ENCODE measurements at places on chromosomes 11 and 22.

- no peak for DNase-seq
These were observed 262.3 kb upstream of the MTNR1B start for GRCh38 chr11:92707173-92707619.

- no peak for DNase-seq
These were observed 200.0 kb upstream of the NAV2 start for GRCh38 chr11:19512618-19513017.

- DNase-seq: no peak
These were observed 26.3 kb upstream of the SORL1 start for GRCh38 chr11:121425828-121426227.

GRCh38 chr22:16854631-16855030, 29.4 kb upstream of the XKR3 start:
- no peak for DNase-seq

- no peak for DNase-seq
These were observed 3.0 kb upstream of the MRGPRD start for GRCh38 chr11:68983801-68984200.

- DNase-seq: no peak
These were observed 149.8 kb upstream of the THY1 start for GRCh38 chr11:119572481-119573424.

Data from GM13977 (cell line).